Fibroblast of the conjunctiva (primary cell): ENCODE measurements at places on chromosomes 3 and 15.
A peak's percentile ranks its signal among the peaks of the same experiment; 100 is the strongest.

DNA sequence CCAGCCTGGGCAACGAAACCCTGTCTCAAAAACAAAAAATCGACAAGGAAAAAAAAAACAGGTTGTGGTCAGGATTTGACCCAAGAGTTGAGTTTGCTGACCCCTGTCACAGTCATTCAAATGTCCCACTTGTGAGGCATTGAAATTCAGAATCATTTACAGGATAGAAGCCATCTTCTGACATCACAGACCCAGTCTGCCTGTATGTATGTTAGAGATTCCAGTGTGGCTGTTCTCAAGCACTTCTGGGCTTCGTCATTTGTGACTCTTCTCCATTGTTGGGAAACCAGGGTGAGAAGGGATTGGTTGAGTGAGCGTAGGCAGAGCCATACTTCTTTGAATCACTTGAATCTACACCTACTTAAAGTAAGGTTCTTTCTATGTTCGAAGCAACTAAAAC lies 57.1 kb downstream of the LMLN start:
- DNase-seq, result no peak

- no peak for DNase-seq
These were observed 151.9 kb upstream of the UBE2E1 start for GRCh38 chr3:23653647-23654525.

GRCh38 chr3:50340147-50340447 lies 539 bp downstream of the RASSF1 start:
- no peak for DNase-seq

GRCh38 chr3:116288485-116288884 lies 156.8 kb downstream of the LSAMP start:
- no peak for DNase-seq

DNA sequence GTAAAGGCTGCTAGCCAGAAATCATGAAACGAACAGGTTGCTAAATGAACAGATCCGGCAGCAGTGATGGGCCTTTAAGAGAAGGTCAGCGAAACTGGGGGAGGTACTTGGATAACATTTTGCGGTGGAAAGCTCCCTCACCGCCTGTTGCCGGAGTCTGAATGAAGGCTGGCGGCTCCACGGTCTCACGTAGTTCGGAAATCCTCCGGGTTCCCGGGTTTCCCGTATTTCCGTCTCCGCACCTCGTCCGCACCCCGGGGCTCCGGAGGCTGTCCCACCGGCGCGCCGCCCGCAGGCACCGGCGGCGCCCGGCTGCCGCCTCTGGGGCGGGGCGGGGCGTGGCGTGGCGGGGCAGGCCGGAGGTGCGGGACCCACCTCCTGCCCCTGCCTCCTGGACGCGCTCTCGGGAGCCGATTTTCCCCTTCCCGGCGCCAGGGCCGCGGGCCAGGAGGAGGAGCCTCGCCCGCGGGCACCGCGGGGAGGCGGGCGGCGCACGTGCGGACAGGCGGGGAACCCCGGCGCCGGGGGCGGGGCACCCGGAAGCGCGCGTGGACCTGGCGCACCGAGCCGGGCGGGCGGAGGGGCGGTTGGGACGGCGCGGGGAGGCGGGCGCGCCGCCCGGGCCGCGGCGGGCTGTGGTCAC lies at the start of gene ZDHHC23:
ZDHHC23 (plus strand) TSS at position 642 of the 643 bp plus-strand sequence. CDS start 790 bp downstream, outside the sequence.
- no peak for DNase-seq

DNA sequence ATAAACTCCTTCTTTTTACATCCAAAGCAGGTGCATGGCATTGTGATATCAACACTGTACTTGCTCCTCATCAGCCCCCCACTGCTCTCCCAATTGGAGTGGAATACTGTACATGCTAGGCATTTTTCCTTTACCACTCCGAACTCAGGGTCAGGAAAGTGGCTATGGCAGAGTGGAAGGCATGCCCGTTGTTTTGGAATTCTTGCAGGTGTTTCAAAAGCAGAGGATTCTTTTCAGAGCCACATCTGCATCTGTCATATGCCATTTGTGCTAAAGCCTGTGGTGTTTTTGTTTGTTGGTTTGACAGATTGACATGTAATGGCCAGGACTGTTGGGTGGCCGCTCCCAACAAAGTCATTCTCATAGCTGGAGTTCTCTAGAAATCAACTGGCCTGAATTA lies 41.7 kb downstream of the SOX2 start:
- no peak for DNase-seq

GRCh38 chr15:44716983-44717602 lies 5.8 kb downstream of the B2M start:
- DNase-seq, result no peak

DNA sequence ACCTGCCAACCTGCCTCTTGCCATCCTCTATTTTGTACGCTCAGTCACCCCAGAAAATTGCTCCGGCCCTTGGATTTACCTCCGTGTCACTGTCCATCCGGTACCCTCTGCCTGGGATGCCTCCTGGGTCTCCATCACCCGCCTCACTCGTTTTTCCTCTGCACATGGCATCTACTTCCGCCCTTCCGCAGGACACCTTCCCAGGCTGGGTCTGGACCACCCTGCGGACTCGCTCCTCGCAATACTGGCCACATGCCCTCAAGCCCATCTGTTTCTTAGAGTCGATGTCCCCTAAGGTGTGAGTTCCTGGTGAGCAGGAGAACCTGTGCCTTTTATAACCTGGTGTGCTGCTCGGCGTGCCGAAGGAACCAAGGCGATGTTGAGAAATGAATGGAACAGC lies 58.5 kb downstream of the APBA2 start:
- DNase-seq, result no peak

DNA sequence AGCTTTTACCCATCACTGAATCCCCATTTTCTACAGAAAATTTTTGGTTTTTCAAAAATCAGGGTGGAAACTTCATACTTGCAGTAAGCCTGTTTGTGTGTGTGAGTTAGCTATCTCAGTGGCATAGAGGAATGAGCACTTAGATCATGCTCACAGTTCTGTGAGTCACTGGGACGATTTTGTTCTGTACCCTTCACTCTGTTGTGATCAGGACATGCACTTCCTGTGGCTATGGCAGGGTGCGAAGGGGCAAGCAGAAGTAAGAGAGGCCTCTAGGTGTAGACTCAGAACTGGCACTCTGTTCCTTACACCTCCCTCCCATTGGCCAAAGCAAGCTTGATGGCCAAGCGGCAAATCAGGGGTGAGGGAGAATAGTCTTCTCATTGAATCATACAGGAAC lies 11.6 kb downstream of the NIPA2 start:
- no peak for DNase-seq

DNA sequence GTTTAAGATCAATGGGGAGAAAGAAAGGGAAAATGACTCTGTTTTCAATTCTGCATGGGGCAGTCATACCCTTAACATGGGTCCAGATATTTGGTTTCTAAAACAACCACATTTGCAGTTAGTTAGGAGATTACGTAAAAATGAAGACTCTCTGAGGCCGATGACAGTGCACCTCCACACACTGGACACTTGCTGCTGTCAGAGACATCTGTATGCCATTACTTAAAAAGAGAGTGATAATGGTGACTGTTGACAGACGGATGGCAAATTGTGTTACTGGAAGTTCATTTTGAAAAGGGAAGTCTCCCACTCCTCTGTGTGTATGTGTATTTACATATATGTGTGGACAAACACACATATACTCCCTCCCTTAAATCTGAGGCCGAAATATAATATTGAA lies 304.5 kb upstream of the SEMA6D start:
- no peak for DNase-seq

- no peak for DNase-seq
These were observed 41.3 kb downstream of the ETV5 start for GRCh38 chr3:186067360-186068242.

GRCh38 chr3:51773529-51774056 lies 5.4 kb downstream of the IQCF6 start:
- DNase-seq, result no peak

- peak; percentile 18 for DNase-seq
These were observed 21.0 kb upstream of the CHMP2B start for GRCh38 chr3:87206070-87206469.

DNA sequence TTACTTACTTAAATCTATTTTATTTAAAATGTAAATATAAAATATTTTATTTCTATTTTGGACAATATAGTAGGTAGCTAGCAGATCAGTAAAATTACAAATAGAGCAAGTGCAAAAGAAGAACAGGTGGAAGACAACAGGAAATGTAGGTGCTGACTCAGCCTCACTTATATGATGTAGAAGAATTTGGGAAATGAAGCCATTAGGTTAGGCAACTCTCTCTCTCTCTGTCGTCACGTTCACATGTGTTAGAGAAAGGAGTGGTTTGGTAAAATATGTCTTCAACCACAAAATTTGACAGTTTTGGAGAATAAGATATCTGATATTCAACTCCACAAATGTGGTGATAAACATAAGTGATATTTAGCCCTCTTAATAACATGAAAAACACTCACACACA lies 532.5 kb upstream of the KCNMB2 start:
- no peak for DNase-seq

GRCh38 chr15:82874961-82875360 lies 65.5 kb downstream of the WHAMM start:
- no peak for DNase-seq

DNA sequence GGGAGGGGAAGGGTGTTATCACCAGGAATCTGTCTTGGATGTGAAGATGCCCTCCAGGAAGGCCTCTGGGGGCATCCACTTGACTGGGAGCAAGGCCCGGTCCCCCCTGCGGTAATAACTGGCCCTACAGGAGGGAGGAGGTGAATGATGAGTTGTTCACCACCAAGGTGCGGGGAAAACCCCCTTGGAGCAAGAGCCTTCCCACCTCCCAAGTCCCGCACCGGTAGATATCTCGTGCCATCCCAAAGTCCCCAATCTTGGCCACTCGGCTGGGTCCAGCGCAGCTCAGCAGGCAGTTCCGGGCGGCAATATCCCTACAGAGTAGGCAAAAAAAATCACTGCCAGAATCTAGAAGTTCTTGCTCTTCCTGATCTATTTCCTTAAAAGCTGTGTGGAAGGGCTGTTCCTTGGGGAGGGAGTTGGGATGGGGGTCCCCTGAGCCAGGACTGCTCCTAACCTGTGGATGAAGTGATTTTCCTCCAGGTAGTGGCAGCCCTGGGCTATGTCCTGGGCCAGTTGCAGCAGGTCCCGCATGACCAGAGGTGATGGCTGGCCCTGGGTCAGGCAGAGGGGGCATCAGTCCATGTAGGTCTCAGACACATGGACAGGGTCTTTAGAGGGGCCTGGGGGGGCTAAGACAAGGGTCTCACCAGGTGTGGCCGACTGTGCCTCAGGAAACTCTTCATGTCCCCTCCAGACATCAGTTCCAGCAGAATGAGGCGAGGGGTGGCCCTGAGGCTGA lies 8.7 kb downstream of the LTK start:
- no peak for DNase-seq

- DNase-seq, result no peak
These were observed 1.1 kb downstream of the SAMMSON start for GRCh38 chr3:70000563-70001081.

- no peak for DNase-seq
These were observed 1517.1 kb downstream of the SI start for GRCh38 chr3:163561151-163561550.

GRCh38 chr3:196418601-196419000 lies 13.6 kb downstream of the UBXN7 start:
- DNase-seq, result no peak

DNA sequence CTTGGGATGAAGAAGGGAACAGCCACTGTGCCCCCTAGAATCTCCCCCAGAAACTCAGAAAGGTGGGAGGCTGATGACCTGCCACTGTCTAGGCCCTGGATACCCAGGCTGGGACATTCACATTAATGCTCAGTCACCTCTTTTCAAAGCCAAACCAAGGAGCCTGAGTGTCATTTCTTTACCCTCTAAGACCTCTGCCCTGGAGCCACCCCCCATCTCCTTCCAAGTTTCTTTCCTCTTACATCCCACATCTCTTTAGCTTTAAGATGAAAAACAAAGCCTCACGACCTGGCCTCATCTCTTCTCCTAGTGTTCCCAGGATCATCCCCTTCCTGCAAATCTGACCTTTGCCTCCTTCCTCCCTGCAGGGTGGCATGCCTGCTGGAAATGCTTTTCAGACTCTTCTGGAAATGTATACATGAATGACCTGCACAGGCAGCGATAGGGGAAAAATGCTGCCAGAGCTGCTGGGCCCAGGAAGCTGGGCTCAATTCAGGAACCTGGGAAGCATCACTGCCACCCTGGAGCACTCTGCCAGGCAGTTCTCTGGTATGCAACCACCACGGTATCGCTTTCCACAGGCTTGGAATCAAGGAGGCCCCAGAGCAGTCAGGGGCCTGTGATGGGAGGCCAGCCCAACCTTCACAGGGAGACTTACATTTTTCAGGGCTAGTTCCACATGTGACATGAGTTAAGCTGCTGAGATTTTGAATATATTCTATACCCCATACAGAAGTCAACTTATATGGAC lies 67.6 kb downstream of the DAPK2 start:
- DNase-seq, result no peak

- no peak for DNase-seq
These were observed 966.8 kb downstream of the NSUN3 start for GRCh38 chr3:95029644-95030043.

DNA sequence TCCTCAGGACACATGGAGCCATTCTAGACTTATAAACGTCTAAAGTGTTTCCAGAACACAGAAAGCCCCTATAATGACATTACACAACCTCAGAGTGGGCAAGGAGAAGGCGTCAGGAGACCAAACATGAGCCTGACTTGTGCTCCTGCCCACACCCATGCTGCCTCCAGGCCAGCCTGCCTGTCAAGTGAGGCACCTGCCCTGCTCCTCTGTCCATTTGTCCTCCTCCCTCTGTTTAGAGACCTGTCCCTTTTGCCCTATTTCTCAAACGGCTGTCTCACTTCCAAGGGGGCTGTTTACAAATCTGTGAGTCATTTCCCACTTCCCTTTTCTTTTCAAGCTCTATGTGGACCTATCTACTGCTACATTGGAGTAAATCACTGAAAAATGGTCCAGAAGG lies 21.0 kb downstream of the ZDHHC3 start:
- no peak for DNase-seq

- no peak for DNase-seq
These were observed 40.3 kb downstream of the CDAN1 start for GRCh38 chr15:42696626-42697025.

GRCh38 chr3:65728138-65728537 lies 310.6 kb downstream of the MAGI1 start:
- no peak for DNase-seq

DNA sequence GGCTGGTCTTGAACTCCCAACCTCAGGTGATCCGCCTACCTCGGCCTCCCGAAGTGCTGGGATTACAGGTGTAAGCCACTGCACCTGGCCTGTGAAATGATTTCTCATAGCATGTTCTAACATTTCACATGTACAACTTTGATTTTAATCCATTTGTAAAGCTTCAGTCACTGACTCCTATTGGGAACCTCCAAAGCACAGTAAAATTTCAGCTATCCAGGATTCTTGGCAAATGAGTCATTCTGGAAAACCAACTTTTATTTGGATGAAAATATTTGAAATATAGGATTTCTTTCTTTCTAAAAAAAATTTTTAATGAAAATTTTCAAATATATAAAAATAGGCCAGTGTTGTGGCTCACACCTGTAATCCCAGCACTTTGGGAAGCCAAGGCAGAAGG lies 2.7 kb upstream of the LMAN1L start:
- DNase-seq, result no peak

DNA sequence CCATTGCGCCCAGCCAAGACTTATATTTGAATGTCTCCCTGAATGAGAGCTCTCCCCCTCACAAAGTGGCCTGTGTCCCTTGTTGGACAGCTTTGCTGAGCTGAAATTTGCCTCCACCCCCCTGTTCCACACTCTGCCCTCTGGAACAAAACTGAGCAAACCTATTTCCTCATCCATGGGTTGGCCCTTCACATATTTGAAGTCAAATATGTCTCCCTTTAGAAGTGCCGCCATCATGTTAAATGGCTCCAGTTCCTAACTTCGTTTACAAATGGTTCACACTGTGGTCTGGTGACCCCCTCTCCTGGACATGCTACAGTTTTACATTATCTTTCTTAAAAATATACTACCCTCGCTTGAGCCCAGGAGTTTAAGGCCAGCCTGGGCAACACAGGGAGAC lies 4.6 kb downstream of the PLIN1 start:
- DNase-seq, result no peak
